Panc1 (cell line): ENCODE measurements at places on chromosomes 3 and 15.

DNA sequence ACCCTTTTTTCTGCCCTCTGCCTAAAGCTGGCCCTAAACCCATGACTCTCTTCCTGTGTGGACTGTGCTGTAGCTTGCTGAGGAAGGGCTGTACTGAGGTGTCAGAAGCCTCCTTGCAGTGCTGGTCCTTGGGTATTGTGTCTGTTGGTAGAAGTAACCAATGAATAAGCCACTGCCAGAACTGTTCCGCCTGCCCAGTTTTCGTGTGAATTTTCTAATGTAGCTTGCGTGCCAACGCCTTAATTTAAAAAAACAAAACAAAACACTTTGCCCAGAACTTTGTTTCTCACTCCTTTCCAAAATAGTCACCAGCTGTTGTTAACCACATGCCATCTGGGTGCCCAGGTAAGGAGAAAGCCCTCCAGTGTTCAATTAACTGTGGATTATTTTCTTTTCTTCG lies 101.9 kb downstream of the KLHL25 start:
- H3K4me3 ChIP-seq: no peak overlapping the region
- H3K27me3 ChIP-seq: no peaks in the 10 kb centered on the region
- no peak for DNase-seq
- no peak overlapping the region for H3K27ac ChIP-seq
- no peaks in the 10 kb centered on the region for H3K4me1 ChIP-seq
- peaks cover 9% of the 10 kb centered on the region for H3K36me3 ChIP-seq

GRCh38 chr3:192212335-192212734 lies 515.0 kb downstream of the FGF12 start:
- no peaks in the 10 kb centered on the region for H3K27me3 ChIP-seq
- H3K4me1 ChIP-seq: no peaks in the 10 kb centered on the region
- H3K27ac ChIP-seq: no peak overlapping the region
- no peaks in the 10 kb centered on the region for H3K36me3 ChIP-seq

GRCh38 chr3:50226888-50227389 lies 9.1 kb upstream of the GNAI2 start:
- DNase-seq: no peak
- H3K36me3 ChIP-seq: no peaks in the 10 kb centered on the region

DNA sequence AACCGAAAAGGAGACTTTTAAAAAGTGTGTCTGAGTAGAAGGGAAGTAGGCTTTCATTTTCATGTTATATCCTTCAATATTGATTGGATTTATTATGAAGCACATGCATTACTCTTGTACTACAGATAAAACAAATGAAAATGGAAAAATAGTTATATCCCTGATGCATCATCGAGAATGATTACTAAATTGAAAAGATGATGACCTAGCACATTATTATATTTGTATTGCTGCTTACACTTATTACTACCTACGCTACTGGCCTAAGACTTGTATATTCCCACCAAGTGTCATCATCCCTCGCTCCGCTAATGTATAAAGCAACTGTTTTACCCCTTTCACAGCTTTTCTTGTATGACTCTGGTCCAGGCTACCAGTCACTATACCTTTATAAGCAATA lies 922.4 kb downstream of the DIPK2A start:
- H3K4me3 ChIP-seq: no peak overlapping the region
- no peaks in the 10 kb centered on the region for H3K27me3 ChIP-seq
- H3K4me1 ChIP-seq: no peaks in the 10 kb centered on the region

- DNase-seq: no peak
- H3K4me1 ChIP-seq: no peaks in the 10 kb centered on the region
- no peaks in the 10 kb centered on the region for H3K36me3 ChIP-seq
- no peaks in the 10 kb centered on the region for H3K27me3 ChIP-seq
- H3K27ac ChIP-seq: no peak overlapping the region
- H3K4me3 ChIP-seq: no peak overlapping the region
These were observed 295.1 kb downstream of the FOXP1 start for GRCh38 chr3:71288269-71288930.

DNA sequence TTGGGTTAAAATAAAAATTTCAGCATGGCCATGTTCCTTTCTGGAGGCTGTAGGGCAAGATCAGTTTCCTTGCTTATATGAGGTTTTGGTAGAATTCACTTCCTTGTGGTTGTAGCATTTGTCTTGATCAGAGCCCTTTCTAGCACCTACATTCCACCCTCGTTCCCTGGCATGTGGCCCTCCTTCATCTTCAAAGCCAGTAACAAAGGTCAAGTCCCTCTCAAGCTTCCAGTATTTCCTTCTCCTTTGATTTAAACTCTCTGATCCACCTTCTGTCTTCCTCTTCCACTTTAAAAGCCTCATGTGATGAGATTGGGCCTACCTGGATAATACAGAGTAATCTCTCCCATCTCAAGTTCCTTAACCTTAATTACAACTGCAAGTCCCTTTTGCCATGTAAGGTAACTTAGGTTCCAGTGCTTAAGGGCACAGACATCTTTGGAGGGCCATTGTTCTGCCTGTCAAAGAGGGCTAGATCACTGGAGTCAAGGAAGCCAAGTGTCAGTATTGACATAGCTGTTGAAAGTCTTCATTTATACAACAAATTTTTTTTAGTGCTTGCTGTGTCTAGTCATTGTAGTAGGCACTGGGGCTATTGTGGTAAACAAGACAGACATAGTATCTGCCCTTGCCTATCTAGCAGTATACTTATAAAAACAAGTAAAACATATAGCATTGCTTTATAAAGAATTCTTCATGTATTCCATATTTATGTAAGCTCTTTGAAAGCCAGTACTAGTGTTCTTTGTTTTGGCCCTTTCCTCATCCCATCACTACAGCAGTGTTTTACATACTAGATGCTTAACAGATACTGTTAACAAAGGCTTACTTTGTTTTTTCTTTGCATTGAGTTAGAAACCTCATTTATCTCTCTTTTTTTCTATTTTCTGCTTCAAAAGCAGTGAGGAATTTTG lies 40.7 kb downstream of the GLCE start:
- no peaks in the 10 kb centered on the region for H3K36me3 ChIP-seq
- H3K4me3 ChIP-seq: no peak overlapping the region
- no peaks in the 10 kb centered on the region for H3K27me3 ChIP-seq
- no peaks in the 10 kb centered on the region for H3K4me1 ChIP-seq
- DNase-seq: no peak

DNA sequence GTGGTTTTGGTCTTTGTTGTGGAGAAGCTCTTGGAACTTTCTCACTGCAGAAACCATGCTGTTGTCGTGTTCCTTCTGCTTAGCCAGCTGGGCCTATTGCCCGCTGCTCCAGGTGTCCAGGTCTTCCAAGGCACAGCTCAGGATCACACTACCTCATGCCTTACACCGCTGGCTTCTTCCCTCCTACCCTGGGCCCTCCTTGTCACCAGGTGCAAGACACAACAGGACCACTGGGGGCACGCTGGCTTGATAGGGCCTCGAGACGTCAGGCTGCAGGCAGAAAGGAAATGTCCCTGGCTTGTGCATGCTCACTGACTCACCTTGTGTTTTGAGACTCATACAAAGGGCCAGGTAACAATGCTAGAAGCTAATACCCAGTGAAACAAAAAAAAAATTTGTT lies 32.3 kb downstream of the PAQR9 start:
- no peak overlapping the region for H3K4me3 ChIP-seq
- H3K27ac ChIP-seq: no peak overlapping the region
- no peaks in the 10 kb centered on the region for H3K36me3 ChIP-seq
- no peak for DNase-seq

DNA sequence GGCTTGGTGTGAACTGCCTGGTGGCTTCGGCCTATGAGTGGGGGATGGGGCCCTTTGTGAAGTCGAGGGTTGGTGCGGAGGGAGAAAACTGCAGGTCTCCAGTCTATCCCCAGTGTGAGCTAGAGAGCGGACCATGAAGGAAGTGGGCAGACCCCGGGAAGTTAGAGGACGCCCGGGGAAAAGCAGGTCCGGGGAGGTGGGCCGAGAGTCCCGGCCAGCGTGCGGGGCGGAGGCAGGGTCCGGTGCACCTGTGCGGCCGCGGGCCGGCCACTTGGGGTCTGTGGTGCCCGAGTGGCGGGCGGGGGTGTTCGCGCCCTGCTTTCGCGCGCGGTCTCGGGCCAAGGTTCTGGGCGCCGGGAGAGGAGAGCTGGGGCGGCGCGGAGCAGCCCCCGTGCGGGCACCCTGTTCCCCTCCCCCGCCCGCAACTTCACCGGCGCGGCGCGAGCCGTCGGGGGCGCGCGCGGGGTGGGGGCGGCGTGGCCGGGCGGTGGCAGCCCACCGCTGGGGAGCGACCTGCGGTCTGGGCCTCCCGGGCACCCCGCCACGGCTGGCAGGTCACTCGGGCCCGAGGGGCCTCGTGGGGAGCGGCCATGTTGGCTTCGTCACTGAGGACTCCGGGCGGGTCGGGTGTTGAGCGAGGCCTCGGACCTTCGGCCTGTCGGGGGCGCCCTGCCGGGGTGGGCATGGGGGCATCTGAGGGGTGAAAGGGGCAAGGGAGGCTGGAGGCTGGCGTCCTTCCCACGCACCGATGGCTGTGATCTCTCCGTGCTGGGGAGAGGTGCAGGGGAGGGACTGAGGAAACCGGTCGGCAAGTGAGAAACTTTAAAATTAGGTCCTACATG lies 4.8 kb downstream of the UBE2E1 start:
- H3K27me3 ChIP-seq: no peaks in the 10 kb centered on the region
- H3K4me3 ChIP-seq: peak overlapping the region; percentile 63
- H3K4me1 ChIP-seq: peaks cover 30% of the 10 kb centered on the region
- H3K36me3 ChIP-seq: peaks cover 10% of the 10 kb centered on the region; the same call in 1 of the 2 replicates
- no peak for DNase-seq
- peak overlapping the region; percentile 96 for H3K27ac ChIP-seq

DNA sequence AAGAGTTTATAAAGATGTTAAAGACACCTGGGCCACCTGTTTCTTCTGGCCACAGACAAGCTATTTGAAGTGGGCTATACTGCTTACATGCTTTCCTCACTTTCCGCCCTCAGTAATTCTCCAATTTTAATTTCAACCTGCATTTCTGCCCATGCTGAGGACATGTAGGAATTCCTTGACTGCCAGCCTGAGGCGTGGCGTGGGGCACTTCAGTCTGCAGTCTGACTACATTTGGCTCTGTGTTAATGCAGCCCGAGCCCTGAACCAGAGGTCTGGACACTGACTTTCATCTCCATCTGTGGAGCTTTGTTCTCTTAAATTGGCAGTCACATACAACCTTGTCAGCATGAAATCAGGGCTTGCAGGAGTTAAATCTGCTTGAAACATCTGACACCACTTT lies 8.5 kb downstream of the UQCC5 start:
- no peak overlapping the region for H3K27ac ChIP-seq
- H3K27me3 ChIP-seq: no peaks in the 10 kb centered on the region
- DNase-seq: no peak
- H3K36me3 ChIP-seq: peaks cover 8% of the 10 kb centered on the region; the same call in 1 of the 2 replicates
- no peak overlapping the region for H3K4me3 ChIP-seq

DNA sequence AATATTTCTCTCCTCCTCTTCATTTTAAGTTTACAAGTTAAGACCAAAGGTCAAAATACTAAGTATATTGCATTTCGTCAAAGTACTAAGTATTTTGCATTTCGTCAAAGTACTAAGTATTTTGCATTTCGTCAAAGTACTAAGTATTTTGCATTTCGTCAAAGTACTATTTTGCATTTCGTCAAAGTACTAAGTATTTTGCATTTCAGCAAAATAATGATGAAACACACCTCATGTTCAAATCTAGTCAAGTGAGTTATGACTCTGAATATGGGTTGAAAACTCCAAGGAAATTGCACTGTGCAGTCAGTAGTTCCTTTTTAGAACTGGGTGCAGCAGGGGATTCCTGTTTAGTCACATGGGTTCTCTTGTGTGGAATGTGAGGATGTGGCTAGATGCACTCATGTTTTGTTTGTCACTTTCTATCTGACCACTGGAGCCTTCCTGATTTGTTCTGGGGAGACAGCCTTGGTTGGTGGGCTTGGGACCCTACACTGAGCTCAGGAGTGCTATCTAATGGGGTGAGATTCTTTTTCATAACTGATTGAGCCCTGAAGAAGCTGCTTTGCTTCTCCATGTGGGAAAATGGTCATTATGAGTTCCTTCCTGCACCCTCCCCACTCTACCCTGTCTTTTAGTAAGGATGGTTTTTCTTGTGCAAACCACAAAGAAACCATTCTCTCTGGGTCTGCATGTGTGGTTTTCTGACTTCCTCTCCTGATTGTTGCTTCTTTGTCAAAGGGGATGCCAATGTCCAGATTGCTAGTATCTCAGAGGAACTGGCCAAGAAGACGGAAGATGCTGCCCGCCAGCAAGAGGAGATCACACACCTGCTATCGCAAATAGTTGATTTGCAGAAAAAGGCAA lies 73.4 kb downstream of the CCK start:
- no peaks in the 10 kb centered on the region for H3K27me3 ChIP-seq
- DNase-seq: no peak
- H3K4me3 ChIP-seq: no peak overlapping the region
- peaks cover 6% of the 10 kb centered on the region; the same call in 1 of the 2 replicates for H3K36me3 ChIP-seq
- H3K4me1 ChIP-seq: no peaks in the 10 kb centered on the region

- peak overlapping the region; percentile 1; the same call in 1 of the 2 replicates for H3K4me3 ChIP-seq
- peak overlapping the region; percentile 100 for H3K27ac ChIP-seq
- H3K27me3 ChIP-seq: no peaks in the 10 kb centered on the region
- DNase-seq: peak; percentile 99
- H3K36me3 ChIP-seq: no peaks in the 10 kb centered on the region; the same call in 1 of the 2 replicates
These were observed 41.8 kb downstream of the SMAD3 start for GRCh38 chr15:67107014-67107812.

GRCh38 chr15:96349857-96350720 lies 19.6 kb downstream of the NR2F2 start:
- H3K4me1 ChIP-seq: peaks cover 36% of the 10 kb centered on the region
- H3K4me3 ChIP-seq: no peak overlapping the region
- H3K27me3 ChIP-seq: no peaks in the 10 kb centered on the region
- DNase-seq: no peak
- 0 out of 2 replicates have a peak overlapping the region, but pooled peaks have one; percentile 23 for H3K27ac ChIP-seq

DNA sequence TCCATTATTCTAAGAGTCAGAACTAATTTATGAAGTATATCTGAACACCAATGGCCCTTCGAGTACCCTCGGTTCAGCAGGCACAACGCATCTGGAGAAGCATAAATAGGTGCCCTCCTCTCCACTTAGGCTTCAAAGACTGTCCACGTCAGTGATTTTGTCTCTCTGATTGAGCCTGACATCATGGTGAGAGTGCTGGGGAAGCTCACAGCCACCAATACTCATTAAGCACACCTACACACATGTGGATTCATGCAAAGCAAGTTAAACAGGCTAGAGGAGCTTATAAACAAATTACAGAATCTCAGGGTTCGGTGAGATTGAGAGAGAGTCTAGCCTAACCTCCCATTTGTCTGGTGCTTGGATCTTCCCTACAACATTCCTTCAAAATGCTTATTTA lies 3.6 kb downstream of the CLDN1 start:
- H3K4me1 ChIP-seq: peaks cover 17% of the 10 kb centered on the region; the same call in 1 of the 2 replicates
- DNase-seq: no peak
- H3K4me3 ChIP-seq: peak overlapping the region; percentile 66; the same call in 1 of the 2 replicates
- 0 out of 2 replicates have a peak, but pooled peaks cover 2% of the 10 kb centered on the region for H3K27me3 ChIP-seq

DNA sequence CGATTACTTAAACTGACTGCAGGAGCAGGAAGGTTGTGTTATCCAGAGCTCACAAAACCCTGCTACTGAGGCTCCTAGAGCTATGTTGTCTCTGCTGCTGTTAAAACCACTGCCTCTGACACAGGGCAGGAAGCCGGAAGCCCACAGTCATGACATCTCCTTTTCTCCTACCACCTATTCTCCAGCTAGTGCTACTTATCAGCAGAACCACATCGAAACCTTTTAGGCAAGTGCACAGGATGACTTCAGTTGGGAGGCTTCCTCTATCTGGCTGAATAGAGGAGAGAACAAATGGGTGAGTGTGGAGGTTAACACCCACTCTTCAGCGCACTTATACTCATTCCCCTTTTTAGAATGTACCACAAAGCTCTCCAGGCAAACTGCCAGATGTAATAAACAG lies 638.0 kb downstream of the OTOL1 start:
- no peaks in the 10 kb centered on the region for H3K4me1 ChIP-seq
- H3K27me3 ChIP-seq: no peaks in the 10 kb centered on the region
- H3K4me3 ChIP-seq: no peak overlapping the region
- no peak overlapping the region for H3K27ac ChIP-seq
- no peaks in the 10 kb centered on the region for H3K36me3 ChIP-seq

GRCh38 chr3:128282380-128283196 lies 129.3 kb downstream of the EEFSEC start:
- no peaks in the 10 kb centered on the region for H3K36me3 ChIP-seq
- no peaks in the 10 kb centered on the region for H3K27me3 ChIP-seq
- H3K27ac ChIP-seq: no peak overlapping the region
- no peak for DNase-seq
